ENCODE measurements at places on chromosomes 7 and 10.
A peak's percentile ranks its signal among the peaks of the same experiment; 100 is the strongest.

DNA sequence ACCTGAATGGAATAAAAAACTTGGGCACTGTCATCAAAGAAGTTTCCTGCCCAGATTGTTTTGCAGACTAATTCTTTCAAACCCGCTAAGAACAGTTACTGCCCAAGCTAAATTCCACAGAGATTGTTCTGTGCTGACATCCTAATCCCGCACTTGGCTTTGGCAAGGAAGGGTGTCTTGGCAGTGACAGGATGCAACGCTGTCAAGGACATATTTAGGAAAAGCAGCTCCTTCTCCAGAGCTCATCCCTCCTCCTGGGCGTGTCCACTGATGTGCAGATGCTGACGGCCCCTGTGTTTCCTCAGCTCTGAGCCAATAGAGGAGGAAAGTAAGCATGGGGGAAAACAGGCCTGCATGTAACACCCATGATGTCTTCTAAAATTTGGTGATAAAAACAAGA lies 74.2 kb downstream of the EEPD1 start:
- DNase-seq = no peak

GRCh38 chr10:98478430-98479222 lies 31.9 kb upstream of the HPS1 start:
- no peak for DNase-seq

DNA sequence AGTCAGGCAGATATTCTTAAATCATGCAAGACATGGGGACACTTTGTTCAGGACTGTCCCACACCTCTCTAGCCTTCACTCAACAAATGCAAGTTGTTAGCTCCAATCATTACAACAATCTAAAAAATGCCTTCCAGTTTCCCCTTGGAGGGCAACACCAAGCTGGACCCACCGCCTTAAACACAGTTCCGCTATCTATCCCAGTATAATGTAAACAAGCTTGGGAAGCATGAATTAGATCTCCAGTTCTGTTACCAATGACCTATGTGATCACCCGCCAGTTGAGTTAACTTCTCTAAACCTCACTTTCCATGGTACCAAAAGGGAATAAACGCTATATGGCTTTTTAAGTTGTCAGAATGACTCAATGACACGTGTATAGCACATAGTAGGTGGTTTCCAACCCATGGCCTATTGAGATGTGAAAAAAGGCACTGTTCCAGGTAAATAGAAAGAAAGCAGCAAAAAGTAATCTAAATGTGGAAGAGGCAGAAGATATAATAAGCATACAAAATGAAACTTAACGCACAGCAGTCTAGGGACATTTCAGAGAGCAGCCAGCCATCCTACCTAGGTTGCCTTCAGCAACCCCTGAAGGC lies 2.4 kb upstream of the REEP3 start:
- DNase-seq = no peak

DNA sequence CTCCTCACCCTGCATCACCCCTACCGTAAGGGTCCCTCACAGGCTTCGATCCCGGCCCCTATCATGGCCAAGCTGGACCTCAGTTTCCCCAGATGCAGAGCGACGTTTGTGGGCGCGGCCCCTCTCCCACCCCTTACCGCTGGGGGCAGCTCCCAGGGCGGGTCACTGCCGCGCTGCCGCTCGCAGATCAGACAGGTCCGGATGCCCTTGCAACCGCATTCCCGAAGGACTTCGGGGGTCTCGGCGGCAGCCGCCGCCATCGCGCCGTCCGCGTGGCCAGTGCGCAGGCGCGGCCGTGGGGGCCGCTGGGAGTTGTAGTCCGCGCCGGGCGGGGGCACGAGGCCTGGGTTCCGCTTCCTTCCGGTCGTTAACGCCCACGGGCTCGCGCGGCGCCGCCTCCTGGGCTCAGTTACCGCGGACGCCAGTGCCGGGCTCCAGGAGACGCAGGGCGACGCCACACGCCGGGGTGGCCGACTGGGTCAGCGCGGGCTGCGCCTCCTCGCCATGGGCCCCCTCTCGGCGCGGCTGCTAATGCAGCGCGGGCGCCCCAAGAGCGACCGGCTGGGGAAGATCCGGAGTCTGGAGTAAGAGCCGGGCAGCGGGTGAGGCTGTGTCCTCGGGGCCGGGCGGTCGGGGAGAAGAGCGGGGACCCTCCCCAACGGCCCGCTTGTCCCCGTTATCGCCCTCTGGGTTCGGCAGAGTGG lies at the start of the genes ALKBH4 and LRWD1:
ALKBH4 (minus strand) TSS at position 287 of the 704 bp plus-strand sequence; CDS start at position 260, 27 bp downstream.
LRWD1 (plus strand) TSS at position 408 of the 704 bp plus-strand sequence; CDS start at position 505, 97 bp downstream.
- peak; percentile 95 for DNase-seq

GRCh38 chr7:14201353-14201752 lies 211.9 kb upstream of the ETV1 start:
- no peak for DNase-seq

All from OCI-LY7 (cell line).